Panc1 (cell line): ENCODE measurements at places on chromosomes 1 and 21.

DNA sequence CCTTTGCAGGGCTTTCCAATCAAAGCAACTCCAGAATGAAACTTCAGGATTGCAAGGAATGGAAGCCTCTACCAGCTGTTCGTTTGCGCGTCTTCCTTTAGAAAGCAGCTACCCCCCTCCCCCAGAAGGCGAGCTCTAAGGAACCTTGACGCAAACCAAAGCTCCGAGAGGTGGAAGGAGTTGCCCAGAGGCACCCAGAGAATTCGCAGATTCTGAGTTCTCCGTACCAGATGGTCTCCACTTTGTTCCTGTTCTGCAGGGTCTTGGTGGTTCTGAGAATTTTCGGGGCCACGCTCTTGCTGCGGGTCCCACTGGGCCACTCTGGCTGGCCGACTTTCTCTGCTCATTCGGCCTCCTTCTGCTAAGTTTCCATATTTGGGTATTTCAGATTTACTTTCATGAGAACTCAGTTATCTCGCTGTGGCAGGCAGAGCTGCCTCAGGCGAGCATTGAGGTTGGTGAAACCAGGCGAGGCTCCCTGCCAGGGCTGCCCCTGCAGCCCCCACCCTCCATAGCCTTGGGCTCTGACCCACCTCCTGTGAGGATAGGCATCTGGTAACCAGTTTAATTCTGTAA is 801 bp downstream of the TRAF5 start:
- DNase-seq, result no peak

- no peak for DNase-seq
Measured at GRCh38 chr1:7422081-7422480, 349.0 kb upstream of the VAMP3 start.

DNA sequence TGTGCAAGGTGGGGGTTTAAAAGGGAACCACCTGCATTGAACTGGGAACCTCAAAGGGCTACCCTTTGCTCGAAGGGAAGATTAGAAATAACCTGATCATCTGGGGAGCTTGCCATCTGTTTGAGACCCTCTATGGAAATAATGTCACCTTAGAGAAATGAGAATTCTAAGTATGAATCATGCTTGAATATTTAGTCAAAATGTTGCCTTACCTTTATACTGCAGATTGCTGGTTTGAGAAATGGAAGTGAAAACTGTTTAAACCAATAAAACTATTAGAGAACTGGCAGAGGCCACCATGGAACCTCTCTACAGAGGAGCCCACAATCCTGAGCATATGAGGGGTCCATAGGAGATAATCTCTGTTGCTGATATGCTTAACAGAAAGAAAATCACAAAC is 131.2 kb upstream of the FAM78B start:
- no peak for DNase-seq

DNA sequence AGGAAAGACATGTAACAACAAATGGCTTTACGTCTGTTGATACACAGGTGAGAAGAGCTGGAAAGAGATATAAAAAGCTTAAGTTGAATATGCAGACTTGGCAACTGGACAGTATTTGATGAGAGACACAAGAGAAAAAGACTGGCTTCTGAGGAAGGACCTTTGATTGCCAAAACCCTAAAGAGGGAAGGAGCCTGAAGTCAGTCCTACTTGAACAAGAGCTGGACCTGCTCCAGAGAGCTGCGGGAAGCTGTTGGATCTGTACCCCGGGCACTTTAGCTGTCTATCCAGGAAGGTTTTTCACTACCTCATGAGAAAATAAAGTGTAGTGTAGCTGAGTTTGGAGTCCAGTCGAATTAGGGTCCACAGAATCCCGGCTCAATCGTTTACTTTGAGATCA is 25.3 kb upstream of the LRRC8B start:
- no peak for DNase-seq
